ENCODE measurements at places on chromosomes 16 and 17. TPM values are rescaled to one million over a fixed set of nuclear protein-coding genes. Genes with fewer than 3 reads are reported as not detected.

DNA sequence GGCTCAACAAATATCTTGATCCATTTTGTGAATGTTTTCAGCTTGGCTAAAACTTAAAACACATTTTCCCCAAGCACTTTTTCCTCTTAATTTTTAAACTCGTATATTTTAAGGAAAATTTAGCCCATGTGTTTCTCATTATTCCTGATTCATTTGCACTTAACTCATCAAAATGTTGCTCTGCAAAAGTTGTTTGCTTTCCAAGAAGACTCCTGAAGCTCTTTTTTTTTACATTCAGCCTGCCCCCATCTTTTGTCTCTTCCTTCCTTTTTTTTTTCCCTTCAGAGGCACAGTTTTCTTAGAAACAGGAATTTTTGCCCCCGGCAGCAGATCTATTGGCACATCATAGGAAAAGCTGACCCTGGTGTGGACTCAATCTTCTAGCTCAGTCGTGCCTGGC, 155.0 kb upstream of the SALL1 start:
- H3K27me3 ChIP-seq = no peaks in the 10 kb centered on the region
- no peak overlapping the region for H3K27ac ChIP-seq
- H3K36me3 ChIP-seq = no peaks in the 10 kb centered on the region
- DNase-seq = no peak
- no peaks in the 10 kb centered on the region for H3K4me1 ChIP-seq
- H3K4me3 ChIP-seq = no peak overlapping the region

- peak; percentile 31 for DNase-seq
- no peaks in the 10 kb centered on the region for H3K27me3 ChIP-seq
- H3K4me3 ChIP-seq = no peak overlapping the region
Measured at GRCh38 chr17:78179372-78179771, 7.5 kb downstream of the TK1 start.

DNA sequence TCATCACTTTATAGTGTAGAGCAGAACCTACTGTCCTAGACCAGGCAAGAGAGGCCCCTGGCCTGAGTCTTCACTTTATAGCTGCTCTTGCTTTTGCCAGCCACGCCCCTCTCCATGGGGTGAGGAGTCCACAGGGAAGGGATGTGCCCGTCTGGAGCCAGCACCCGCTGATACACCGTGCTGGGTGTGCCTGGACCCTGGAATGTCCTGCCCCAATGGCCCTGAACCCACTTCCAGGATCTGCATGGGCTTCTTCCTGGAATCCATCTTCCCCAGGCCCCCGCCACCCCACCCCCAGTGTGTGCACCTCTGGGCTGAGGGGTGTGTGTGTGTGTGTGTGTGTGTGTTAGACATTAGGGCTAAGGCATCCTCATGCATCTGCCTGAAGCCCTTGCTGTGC, 44.9 kb downstream of the MEOX1 start:
- no peaks in the 10 kb centered on the region for H3K4me1 ChIP-seq
- no peak overlapping the region for H3K4me3 ChIP-seq
- no peak overlapping the region for H3K27ac ChIP-seq
- no peak for DNase-seq

DNA sequence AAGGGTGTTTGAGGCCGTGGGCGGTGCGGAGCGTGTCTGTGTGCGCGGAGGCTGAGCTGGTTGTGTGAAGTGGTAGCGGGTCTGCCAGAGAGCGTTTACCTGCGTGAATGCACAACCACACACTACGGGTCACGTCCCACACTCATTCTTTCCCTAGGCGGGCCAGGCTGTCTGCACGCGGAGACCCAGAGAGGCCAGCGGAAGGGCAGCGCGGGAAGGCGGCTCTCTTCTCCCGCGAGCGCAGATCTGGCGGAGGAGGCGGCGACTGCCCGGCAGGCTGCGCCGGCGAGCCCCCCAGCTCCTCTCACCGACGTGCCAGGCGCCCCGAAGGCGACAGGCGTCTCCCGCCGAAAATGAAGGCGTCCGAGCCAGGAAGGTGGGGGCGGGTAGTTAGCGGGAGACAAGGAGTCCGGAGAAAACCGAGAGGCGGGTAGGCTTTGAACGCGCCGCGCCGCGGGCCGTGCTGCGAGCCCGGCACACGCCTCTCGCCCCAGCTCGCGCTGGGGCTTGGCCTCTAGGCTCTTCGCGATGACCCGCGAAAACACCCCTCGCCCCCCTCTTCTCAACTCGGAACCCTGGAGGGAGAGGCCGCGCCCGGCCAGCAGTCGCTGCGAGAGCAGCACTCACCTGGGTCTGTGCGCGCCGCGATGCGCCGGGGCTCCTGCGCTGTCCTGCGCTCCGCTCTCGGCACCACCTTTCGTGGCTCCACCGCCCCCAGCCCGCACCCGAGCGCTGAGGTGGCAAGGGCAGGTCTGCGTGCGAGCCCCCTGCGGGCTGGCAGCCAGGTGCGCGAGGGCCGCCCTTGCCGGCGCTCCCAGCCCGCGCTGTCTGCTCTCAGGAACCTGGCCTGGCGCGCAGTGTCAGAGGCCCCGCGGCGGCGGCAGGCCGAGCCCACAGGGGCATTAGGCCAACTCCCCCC, 2.0 kb upstream of the FOXF1 start:
- DNase-seq = no peak
- H3K27me3 ChIP-seq = peaks cover 44% of the 10 kb centered on the region
- H3K27ac ChIP-seq = no peak overlapping the region
- H3K4me3 ChIP-seq = no peak overlapping the region

The SLC38A10 gene
- total RNA-seq = 127 TPM

- no peaks in the 10 kb centered on the region for H3K27me3 ChIP-seq
- no peak for DNase-seq
- peaks cover 16% of the 10 kb centered on the region for H3K36me3 ChIP-seq
- no peak overlapping the region for H3K27ac ChIP-seq
Measured at GRCh38 chr16:84976644-84977400, 34.5 kb downstream of the ZDHHC7 start.

DNA sequence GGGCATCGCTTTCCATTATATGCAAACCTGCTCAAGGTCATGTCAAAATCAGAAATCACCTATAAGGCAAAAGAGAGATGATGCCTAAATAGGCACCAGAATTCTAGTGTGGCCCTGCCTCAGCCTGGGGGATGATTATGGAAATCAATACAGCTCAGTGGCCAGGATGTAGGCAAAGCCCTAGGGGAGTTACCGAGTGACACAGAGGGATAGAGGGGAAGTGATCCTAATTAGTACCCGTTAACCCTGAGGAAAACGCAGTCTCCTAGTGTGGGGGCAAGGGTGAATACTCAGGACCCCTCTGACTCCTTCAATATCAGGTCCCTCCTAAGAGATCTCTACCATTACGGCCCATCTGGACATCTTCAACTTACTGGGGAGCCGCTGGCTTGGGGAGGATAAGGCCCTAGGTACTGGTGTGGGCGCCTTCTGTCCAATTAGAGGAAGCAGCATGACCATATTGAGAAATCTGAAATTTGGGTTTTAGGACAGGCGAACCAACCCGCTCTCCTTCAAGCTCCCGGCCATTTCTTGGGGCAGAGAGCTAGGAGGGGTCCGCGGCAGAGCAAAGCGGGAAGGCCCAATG, 725 bp downstream of the NT5C3B start:
- no peak overlapping the region for H3K27ac ChIP-seq
- peak overlapping the region; percentile 93 for H3K4me3 ChIP-seq
- DNase-seq = no peak
- peaks cover 11% of the 10 kb centered on the region for H3K4me1 ChIP-seq

- no peaks in the 10 kb centered on the region for H3K27me3 ChIP-seq
- H3K4me3 ChIP-seq = no peak overlapping the region
- H3K36me3 ChIP-seq = no peaks in the 10 kb centered on the region
- DNase-seq = no peak
- H3K4me1 ChIP-seq = no peaks in the 10 kb centered on the region
- H3K27ac ChIP-seq = no peak overlapping the region
Measured at GRCh38 chr16:60432472-60432871, 1603.8 kb downstream of the CDH8 start.

The OR3A3 gene
- total RNA-seq = not detected

GRCh38 chr17:19391432-19391831, 4.4 kb upstream of the MFAP4 start:
- H3K4me3 ChIP-seq = no peak overlapping the region
- H3K4me1 ChIP-seq = peaks cover 15% of the 10 kb centered on the region
- H3K27me3 ChIP-seq = no peaks in the 10 kb centered on the region
- no peak overlapping the region for H3K27ac ChIP-seq
- no peaks in the 10 kb centered on the region for H3K36me3 ChIP-seq

DNA sequence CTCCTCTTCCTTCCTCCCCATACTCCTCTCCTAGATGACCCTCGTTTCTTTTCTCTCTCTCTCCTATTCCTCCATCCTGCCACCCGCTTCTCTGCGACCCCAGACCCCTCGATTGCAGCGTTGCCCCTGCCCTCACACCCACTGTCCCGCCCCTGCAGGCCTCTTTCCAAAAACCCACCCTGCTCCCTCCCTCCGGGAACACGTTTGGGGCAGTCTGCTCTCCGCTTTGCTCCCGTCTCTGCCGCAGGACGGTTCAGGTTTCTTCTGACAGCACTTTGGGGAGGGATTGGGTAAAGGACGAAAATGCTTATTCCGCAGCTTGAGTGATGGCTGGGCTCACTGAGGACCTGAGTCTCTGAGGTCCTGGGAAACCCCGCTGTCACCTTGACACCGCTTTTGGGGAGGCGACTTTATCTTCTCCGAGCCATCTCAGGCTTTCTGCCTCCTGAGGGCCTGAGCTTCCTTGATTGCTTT, 690 bp downstream of the NDE1 start:
- peaks cover 14% of the 10 kb centered on the region for H3K4me1 ChIP-seq
- no peaks in the 10 kb centered on the region for H3K27me3 ChIP-seq

GRCh38 chr16:5790512-5790911, 692.9 kb upstream of the EEF2KMT start:
- H3K27me3 ChIP-seq = peaks cover 28% of the 10 kb centered on the region
- DNase-seq = no peak
- H3K36me3 ChIP-seq = no peaks in the 10 kb centered on the region
- H3K27ac ChIP-seq = no peak overlapping the region
- no peaks in the 10 kb centered on the region for H3K4me1 ChIP-seq
- no peak overlapping the region for H3K4me3 ChIP-seq

DNA sequence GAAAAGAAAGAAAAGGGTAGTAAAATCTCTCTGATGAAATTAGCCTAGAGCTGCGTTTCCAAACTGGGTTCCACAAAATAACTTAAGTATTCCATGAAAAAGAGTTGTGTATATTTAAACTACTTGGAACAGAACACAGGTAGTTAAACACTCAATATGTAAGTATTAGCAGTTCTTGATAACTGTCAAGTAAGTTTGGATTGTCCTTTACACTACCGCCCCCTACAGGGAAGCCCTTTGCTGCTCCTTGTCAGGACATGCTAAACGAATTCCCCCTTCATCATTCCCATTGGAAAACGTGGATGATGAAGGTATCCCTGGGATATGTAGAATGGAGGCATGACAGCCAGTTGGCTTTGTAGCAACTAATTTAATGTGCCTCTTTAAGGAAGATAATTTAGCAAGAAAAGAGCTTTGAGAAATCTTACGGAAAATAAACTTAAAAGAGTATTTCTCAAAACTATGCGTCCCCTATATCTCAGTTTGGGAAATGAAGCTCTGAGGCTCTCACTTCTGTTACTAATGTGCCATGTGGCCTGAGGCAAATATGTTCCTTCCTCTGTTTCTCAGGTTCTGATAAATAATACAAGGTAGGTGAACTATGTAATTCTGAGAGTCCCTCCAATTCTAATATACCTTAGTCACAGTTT, 18.8 kb downstream of the NCBP3 start:
- no peak overlapping the region for H3K27ac ChIP-seq
- H3K4me3 ChIP-seq = no peak overlapping the region
- DNase-seq = peak; percentile 52
- no peaks in the 10 kb centered on the region for H3K4me1 ChIP-seq

The SHCBP1 gene
- total RNA-seq = 19.3 TPM

The SCGB1C2 gene
- not detected for total RNA-seq

The MYO1C gene
- 237 TPM for total RNA-seq

DNA sequence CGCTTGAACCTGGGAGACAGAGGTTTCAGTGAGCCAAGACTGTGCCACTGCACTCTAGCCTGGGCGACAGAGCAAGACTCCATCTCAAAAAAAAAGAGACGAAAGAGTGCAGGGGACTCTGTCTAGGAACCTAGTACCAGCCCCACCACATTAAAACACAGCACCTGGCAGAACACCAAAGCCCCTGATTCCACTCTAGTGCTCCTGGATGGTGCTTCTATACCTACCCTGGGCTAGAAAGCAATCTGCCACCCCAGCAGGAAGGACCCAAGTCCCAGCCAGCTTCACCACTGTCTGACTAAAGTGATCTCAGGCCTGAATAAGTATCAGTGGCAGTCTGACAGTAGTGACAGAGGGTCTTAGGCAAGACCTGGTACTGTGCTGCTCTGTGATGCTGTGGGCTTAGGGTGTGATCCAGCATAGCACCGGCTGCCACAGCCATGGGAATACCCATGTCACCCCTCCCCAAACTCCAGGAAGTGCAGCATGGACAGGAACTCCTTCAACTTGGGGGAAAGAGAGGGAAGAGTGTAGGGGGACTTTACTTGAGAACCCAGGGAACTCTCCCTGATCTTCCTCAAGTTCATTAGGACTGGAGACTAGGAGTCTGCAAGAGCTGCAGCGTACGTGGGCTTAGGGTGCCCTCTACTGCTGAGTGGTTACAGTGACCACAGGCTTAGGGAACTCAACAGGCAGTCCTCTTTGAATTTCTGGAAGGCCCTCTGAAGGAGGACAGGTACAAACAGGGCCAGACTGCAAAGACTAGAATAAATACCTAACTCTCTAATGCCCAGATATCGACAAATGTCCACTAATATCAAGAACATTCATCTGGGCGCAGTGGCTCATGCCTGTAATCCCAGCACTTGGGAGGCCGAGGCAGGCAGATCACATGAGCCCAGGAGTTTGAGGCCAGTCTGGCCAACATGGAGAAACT, 30.0 kb upstream of the RNF43 start:
- H3K36me3 ChIP-seq = no peaks in the 10 kb centered on the region
- peaks cover 23% of the 10 kb centered on the region for H3K27me3 ChIP-seq
- no peak overlapping the region for H3K4me3 ChIP-seq
- H3K27ac ChIP-seq = no peak overlapping the region

DNA sequence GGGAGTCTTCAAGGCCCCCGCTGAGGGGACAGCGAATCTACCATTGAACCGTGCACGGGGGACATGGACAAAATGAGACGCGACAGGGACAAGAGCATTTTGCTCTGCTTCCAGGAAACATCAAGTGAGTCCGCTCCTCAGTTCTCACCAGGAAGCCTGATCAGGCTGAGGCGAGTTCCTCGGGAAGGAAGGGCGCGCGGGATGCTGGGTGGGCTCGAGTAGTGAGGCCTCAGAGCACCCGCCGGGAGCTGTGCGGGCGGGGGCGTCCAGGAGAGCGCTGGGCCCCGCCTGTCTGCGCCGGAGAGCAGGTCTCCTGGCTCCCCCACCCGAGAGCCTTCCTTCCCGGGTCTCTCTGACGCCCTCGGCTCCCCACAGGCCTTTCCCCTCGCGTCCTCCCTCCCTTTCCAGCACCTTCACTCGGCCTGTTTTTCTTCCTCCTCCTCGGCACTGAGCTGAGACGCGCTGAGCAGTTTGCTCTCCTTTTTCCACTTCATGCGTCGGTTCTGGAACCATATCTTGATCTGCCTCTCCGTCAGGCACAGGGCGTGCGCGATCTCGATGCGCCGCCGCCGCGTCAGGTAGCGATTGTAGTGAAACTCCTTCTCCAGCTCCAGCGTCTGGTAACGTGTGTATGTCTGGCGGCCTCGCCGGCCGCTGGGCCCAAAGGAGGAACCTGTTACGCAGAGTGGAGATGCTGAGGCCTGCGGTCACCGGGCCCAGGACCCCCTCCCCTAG, 2.6 kb upstream of the HOXB5 start:
- H3K4me3 ChIP-seq = no peak overlapping the region
- H3K27ac ChIP-seq = no peak overlapping the region
- no peaks in the 10 kb centered on the region for H3K27me3 ChIP-seq
- H3K4me1 ChIP-seq = no peaks in the 10 kb centered on the region
- no peak for DNase-seq
